ENCODE measurements at places on chromosomes 7 and 10.

DNA sequence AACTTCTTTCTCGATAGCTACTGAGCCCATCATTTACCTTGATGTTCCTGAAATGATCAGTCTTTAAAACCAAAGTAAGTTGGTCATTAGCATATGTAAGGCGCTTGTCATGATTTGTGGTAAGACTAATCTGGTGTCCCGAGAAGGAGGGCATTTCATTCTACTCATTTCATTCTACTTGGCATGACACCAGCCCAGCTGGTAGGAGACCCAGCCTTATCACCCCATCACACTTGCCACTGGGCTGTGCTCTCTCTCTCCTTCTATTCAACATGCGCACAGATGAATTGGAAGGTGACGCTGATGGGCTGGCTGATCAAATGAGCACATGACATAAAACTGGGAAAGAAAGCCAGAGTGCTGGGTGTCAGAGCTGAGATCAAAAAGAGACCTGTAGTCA is 65.7 kb downstream of the CRTAC1 start:
- DNase-seq, result no peak

GRCh38 chr10:7520507-7521485 is 110.0 kb upstream of the SFMBT2 start:
- DNase-seq, result no peak

DNA sequence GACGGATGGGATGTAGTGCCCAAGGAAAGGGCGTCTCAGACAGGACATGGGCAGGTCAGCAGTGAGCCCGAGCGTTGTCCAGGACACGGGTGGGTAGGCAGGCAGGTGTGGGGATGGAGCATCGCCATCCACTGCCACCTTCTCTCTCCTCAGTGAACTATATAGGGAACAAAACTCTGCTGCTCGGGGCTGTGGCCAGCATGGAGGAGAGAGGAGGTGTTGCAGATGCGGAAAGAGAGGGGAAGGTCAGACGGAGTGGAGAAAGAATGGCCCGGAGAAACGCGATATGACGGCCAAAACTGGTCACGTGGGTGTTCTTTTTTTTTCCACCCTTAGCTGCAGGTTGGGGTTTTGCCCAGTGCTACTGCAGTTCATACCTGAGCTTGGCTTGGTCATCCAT is 71.2 kb downstream of the GRID1 start:
- no peak for DNase-seq

DNA sequence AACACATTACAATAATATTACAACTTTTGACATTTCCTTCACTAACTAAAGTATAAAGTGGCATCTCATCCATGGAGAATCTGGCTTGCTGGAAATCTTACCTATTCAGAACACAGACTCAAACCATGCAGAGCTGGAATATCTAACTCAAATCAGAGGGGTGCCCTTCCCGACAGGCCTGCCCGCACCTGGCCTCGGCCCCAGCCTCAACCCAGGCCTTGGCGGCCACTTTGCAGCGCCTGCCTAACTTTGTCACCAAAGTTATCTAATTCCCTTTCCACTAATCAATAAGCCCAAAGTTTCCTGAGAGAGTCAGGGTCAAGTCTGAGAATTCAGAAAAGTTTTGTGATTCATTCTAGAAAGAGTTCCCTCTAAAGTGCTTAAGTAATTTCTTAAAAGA is 212.9 kb downstream of the COBL start:
- DNase-seq, result no peak

DNA sequence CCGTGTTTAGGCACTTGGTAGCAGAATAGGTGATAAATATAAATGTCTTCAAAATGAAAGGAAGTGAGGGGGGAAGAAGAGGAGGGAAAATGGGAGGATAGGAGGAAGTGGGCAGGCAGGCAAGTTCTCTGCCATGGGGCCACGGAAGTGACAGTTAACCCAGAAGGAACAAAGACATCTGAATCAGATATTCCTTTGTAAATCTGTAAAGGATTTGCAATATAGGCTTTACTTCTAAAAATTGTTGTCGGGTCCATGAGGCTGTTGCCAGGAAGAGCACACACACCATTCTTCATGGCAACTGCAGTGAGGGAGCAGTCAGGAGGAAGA is 23.7 kb upstream of the RASSF4 start:
- DNase-seq, result no peak

GRCh38 chr10:121592155-121592890 is 5.9 kb downstream of the FGFR2 start:
- no peak for DNase-seq

- no peak for DNase-seq
Observed at GRCh38 chr7:55895021-55895420, 7.8 kb downstream of the ZNF713 start.

DNA sequence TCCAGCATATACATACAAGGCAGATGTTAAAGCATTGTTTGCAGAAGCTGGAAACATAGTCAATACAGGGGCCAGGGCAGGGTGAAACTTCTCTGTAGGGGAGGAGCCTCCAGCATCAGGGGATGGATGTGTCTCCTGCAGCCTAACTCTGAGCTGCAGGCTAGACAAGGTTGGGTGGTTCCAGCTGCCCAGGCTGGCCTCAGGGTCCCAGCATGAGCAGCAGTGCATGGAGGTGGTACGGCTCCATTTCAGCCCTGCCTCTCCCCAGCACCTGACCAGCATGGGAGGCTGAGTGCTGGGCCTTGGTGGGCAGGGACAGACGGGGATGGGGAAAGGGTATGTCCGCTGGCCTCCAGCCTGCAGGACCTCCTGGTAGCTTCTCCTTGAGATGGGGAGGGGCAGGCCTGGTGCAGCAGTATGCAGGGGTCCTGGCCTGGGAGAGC is 7.4 kb upstream of the TBRG4 start:
- no peak for DNase-seq

DNA sequence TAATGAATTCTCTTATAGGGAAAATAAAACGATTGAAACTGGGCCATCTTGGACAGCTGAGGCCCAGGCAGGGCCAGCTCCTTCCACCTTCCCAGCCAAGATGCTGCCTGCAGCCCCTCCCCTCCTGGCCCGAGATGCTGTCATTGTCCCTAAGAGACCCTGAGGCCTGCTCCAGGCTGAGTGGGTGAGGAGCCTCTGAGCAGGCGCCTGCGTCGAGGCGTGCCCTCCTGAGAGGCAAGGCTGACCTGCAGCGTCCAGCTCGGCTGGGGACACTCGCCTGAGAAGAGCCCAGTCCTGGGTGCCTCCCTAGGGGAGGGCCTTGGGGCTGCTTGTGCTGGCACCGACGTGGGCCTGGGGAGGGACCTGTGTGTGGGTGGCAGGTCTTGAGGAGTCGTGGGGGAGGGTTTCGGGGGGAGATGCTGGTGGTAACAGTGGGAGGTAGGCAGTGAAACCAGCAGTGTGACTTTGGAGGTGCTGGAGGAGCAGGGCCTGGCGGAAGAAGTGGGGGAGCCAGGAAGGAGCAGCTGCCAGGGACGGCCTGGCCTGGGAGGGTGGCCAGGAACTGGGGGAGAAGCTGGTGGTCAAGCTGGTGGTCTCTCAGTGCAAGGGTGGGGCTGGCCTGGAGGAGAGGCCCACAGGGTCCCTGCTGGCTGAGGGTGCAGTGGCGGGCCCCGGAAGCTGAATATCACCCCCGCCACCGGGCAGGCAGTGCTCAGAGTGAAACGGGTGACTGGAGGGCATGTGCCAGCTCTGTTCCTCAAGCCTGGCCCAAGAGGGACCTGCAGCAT is 7.9 kb downstream of the GPR146 start:
- DNase-seq, result no peak

DNA sequence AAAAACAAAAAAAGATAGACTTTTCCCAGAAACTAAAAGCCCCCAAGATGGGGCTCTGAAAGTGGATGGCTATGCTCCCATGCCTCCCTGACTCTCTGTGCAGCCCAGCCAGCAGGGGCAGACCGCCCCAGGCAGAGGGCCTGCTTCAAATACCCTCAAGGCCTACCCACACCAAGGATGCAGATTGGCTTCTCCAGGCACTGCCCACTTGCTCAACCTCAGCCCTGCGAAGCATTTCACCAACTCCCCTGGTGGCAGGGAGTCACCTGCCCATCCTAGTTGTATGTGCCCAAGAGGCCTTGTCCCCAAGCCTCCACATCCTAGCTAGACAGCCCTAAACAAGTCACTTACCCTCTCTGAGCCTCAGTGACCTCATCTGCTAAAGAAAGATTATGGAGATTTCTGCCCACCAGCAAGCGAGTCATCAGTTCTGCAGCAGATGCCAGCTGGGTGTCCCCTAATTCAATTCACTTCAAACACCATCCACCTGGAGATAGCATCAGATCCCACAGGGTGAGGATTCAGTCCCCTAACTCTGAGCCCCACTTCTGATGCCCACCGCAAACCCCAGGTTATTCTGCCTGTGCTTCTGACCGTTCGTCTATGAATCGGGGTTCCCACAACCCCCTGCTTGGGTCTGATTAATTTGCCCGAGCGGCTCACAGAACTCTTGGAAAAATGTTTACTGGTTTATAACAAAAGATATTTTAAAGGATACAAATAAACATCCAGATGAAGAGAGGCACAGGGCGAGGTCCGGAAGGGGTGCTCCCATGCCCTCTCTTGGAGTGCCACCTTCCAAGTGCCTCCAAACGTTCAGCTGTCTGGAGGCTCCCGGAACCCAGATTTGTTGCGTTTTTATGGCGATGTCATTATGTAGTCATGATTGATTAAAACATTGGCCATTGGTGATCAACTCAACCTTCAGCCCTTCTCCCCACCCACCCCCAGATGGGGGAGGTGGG is 18.6 kb upstream of the ZMIZ1 start:
- DNase-seq, result peak; percentile 18

DNA sequence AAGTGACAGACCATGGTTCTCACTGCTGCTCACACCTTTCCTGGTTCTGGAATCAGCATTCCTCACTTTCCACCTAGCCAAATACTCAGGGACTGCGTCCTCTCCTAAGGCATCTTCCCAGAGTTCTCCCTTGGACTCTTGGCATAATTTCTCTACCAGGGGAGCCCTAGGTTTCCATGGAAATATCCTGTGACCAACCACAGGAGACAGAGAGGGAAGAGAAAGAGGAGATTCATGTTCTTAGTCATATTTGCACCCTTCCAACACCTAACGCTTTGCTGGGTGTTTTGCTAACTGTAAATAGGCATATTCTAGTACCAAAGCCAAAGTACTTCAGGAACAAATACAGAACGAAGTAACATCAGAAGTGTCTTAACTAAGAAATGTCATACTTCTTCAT is 28.6 kb downstream of the DENND11 start:
- no peak for DNase-seq

- no peak for DNase-seq
Observed at GRCh38 chr10:34780818-34781380, 34.2 kb downstream of the PARD3 start.

GRCh38 chr10:80686734-80687475 is 149.2 kb downstream of the SH2D4B start:
- DNase-seq, result no peak

GRCh38 chr7:29976673-29977415 is 12.8 kb downstream of the SCRN1 start:
- DNase-seq, result no peak

DNA sequence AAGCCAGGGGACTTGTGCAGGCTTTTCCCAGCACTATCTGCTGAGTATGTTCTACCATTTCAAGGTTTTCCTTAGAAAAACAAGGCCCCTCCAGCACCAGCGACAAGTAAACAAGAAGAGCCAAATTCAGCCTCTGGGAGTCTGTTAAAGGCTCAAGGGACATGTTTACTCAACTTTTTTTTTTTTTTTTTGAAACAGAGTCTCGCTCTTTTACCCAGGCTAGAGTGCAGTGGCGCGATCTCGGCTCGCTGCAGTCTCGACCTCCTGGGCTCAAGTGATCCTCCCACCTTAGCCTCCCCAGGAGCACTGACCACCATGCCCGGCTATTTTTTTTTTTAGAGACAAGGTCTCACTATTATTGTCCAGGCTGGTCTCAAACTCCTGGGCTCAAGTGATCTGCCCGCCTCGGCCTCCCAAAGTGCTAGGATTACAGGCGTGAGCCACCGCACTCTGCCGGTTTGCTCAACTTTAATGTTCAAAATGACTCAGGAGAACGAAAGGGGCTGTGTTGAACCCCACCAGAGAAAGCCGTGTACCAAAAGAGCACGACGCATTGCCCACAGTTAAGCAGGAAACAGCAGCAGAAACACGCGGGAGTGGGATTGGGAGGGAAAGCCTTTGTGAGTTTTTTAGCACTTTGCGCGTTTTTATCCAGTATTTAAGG is 772 bp downstream of the PRDX3 start:
- DNase-seq, result no peak

- no peak for DNase-seq
Observed at GRCh38 chr10:69916118-69916517, 114.4 kb downstream of the COL13A1 start.

DNA sequence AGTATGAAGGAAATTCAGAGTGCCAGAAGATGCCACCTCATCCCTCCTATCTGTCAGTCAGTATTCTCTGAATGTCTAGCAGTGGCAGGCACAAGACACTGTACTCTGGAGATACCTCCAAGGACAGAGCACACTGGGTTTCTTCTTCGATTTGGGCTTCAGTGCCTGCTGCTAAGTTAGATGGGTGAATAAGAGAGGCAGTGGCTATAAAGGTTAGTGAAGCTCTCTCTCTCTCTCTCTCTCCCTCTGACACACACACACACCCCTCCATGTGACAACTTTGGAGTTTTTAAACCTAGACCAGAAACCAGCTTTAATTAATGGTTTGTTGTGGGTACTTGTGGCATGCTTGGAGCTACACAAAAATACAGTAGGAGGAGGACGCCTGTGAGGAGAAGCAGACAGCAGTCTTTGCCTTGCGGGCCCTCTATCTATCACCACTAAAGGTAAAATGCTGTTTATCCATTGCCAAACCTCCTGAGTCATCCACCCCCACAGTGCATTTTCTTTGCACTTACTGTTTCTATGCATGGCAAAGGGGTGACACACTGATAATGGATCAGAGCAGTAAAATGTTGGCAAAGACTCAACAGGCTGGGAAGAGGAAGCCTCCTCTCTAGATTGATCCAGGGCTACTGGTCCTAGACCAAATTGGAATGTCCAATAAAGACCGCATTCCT is 102.5 kb downstream of the TRIL start:
- no peak for DNase-seq

- no peak for DNase-seq
Observed at GRCh38 chr10:73858750-73859427, 15.5 kb downstream of the CAMK2G start.

DNA sequence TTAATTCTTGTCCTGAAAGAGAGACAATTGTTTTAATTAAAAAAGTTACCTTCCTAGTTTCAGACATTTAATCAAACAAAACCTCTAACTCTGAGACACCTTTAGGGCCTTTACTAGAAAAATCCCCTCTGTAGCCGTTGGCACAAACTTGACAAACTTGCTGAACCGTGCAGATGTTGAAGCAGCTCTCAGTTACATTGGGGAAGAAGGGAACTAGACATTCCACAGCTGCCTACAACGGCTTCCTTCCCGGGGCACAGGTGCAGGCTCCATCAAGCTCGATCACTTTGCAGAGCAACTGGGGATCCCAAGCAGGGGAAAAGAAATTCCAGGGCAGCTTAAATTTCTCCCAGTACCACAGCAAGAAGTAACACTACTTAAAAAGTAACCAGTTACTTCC is 141.3 kb downstream of the SKAP2 start:
- DNase-seq, result no peak

DNA sequence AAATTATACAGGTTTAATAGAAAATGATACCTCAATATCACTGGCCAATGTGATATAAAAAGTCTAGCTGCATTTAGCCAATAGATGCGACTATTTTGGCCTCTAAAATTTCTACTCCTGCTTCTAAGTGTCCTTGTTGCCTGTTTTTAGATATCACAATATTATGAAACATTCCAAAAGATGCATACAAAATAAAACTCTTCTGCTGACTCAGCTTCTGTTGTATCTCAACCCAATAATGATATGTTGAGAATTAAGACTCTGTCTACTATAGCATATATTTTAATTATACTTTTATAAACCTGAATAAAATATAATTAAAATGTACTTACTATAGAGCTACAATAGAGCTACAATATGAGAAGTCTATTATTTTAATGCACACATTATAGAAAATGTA is 661.0 kb upstream of the TEX47 start:
- no peak for DNase-seq

Data from bone marrow (tissue), 2 donors.